ENCODE measurements at places on chromosomes 3 and 15.

DNA sequence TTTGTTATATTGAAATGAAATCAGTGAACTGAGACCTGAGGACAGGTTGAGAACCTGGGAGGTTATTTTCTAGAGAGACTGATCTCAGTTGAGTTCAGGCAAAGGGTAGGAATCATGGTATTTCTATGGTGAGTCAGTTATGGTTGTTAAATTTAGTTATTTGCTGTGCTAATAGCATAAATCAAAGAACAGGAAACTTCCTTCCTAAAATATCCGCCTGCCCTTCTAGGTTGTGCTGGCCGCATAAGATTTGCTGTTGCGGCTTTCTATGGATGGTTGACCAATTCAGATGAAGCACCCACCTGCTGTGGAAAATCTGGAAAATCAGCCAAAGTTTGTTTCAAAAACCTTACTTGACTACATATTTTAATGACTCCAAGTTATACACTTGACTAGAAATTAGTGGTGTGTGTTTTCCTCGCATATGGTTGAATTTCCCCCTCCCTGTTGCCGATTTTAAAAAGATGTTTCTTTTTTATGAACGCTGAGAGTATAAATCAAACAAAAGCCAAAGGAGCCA lies 52.6 kb downstream of the PLCL2 start:
- no peak for DNase-seq

GRCh38 chr3:130688015-130688688 lies 58.5 kb downstream of the PIK3R4 start:
- no peak for DNase-seq

- DNase-seq = no peak
Measured at GRCh38 chr15:74032606-74033561, 38.4 kb downstream of the PML start.

DNA sequence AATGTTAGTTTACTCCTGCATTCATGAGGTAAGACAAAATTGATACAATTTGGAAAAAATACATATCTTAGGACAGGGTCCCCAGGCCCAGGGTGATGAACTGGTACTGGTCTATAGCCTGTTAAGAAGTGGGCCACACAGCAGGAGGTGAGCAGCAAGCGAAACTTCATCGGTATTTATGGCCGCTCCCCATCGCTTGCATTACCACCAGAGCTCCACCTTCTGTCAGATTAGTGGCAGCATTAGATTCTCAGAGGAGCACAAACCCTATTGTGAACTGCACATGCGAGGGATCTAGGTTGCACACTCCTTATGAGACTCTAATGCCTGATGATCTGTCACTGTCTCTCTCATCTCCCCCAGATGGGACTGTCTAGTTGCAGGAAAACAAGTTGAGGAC lies 880.6 kb downstream of the MCTP2 start:
- DNase-seq = no peak

DNA sequence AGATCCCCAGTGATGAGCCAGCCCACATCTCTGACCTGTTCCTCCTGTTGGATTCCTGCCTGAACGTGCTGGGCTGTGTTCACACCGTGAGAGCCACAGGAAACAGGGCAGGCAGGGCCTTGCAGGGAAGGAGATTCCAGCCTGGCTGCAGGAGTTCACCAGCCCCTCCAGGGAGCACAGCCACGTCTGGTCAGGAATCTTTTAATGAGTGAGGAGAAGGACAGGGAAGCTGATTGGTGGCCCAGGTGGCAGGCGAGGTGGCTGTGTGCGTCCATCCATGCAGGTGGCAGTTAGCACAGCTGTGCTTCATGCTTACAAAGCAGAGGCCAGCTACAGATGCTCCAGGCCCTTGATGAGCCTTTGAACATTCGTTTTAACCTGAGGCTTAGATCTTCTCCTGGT lies 10.5 kb downstream of the LRRK1 start:
- DNase-seq = no peak

- no peak for DNase-seq
Measured at GRCh38 chr3:196454935-196455334, 22.7 kb upstream of the UBXN7 start.

GRCh38 chr3:138443091-138443490 lies 8.7 kb downstream of the ESYT3 start:
- no peak for DNase-seq

- DNase-seq = no peak
Measured at GRCh38 chr15:85984241-85984640, 95.4 kb upstream of the AGBL1 start.

- no peak for DNase-seq
Measured at GRCh38 chr15:67024998-67025368, 40.4 kb upstream of the SMAD3 start.

GRCh38 chr3:36696799-36697198 lies 67.6 kb downstream of the DCLK3 start:
- DNase-seq = no peak

DNA sequence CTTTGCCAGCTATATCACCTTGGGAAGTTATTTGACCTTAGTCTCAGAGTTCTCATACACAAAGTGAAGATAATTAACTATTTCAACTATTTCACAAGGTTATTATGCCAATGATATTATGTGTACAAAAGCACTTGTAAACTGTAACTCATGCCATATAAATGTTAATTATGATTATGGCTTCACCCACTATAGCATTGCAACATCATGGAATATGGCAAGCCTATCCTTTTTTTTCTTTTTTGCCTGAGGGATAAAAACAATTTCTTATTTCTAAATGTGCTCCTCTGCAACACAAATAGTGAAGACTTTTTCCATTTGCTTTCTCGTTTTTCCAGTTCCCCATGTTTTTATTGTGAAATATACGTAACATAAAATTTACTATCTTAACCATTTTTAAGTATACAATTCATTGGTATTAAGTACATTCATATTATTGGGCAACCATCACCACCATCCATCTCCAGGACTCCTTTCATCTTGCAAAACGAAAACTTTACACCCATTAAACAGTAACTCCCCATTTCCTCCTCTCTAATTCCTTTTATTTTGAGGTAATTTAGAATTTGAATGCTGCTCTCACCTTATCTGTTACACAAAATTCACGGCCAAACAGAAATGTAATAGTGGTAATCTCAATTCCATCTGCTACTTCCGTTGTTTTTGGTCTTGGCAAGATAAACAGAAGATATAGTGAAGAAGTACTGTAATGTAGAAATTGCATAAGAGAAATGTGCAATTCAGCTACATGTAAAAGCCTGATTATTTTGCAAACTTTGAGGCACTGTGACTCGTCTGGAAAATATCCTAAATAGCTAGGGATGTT lies 46.3 kb downstream of the NANOGP8 start:
- DNase-seq = peak; percentile 71

- DNase-seq = no peak
Measured at GRCh38 chr15:72766780-72767179, 16.8 kb downstream of the ADPGK start.

DNA sequence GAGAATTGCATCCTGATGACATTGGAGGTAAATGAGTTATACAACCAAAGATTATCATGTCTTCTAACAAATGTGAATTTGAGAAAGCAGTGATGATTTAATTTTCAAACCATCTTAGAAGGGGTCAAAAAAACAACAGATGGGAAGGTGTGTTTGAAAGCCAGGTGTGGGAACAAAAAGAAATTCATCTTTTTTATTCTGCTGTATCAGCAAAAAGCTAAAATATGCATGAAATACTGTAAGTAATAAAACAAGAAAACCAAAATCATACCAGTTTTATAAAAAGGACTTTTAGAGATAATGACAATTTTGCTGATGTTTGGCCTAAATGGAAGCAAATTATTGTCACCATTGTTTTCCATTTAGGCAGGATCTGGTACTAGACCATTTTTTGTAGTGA lies 145.5 kb downstream of the FBN1 start:
- DNase-seq = no peak

DNA sequence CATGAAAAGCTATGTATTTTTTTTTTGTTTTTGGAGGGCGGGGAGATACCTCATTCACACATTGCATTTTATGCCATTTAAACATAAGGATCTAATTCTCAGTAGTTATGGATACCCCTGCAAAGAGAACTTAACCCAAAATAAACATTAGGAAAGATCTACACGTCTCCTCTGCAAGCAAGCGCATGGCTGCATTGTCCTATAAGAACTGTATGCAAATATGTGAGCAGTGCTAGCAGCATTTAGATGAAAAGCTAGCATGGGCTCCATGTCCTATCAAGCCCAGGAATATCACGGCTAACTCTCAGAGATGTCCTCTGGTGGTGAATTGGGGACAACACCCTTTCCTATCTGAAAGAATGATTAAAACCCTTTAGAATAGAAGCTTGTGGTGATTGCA lies 292.8 kb downstream of the MEX3B start:
- peak; percentile 62 for DNase-seq

DNA sequence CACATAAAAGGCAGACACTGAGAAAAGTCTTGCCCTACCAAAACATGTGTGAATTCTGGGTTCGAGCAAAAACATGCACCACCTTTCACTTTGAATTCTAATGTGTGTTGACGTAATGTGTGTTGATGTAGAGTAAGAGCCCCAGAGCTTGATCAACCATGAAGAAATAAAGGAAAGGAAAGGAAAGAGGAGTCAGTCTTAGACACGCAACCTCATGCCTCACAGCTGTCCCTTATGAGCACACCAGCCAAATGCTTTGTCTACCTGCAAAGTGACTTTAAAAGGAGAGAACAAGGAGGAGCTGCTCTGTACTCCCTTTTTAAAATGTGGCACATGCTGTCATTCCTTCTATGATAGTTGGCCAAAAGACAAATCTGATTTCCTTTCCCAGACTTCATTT lies 80.8 kb downstream of the RFTN1 start:
- DNase-seq = no peak

GRCh38 chr3:23438657-23439056 lies 235.5 kb downstream of the UBE2E2 start:
- DNase-seq = no peak

GRCh38 chr3:149955449-149955848 lies 15.2 kb downstream of the PFN2 start:
- no peak for DNase-seq

DNA sequence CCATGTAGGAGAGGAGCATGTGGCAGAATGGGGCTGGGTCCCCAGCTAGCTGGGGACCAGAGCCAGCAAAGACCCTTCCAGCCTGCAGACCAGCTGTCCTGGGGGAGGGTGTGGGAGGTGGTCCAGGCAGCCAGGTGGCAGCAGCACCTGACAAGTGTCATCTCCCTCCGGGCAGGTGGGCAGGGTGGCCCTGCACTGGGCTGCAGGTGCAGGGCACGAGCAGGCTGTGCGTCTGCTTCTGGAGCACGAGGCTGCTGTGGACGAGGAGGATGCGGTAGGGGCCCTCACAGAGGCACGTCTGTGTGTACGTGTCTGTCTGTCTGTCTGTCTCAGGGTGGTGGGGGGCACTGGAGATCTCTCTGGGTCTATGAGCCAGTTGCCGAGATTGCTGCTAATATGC lies 5.5 kb downstream of the ANKDD1A start:
- no peak for DNase-seq

GRCh38 chr3:65836047-65836446 lies 202.7 kb downstream of the MAGI1 start:
- DNase-seq = peak; percentile 44

DNA sequence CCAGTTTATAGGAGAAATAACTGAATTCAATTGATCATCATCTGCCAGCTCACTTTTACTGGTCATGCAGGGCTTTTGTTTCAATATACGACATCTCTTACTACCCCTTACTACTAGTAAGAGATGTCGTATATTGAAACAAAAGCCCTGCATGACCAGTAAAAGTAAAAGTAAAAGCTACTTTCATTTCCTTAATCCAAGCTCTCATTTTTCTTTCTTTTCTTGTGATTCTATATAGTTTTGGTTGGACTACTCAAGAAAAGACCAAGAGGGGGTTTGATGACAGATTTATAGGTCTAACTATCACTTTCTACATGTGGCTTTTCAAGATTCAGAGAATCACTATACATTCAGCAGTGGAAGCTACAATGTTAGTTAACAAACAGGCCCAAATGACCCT lies 1237.3 kb downstream of the ROBO2 start:
- no peak for DNase-seq

DNA sequence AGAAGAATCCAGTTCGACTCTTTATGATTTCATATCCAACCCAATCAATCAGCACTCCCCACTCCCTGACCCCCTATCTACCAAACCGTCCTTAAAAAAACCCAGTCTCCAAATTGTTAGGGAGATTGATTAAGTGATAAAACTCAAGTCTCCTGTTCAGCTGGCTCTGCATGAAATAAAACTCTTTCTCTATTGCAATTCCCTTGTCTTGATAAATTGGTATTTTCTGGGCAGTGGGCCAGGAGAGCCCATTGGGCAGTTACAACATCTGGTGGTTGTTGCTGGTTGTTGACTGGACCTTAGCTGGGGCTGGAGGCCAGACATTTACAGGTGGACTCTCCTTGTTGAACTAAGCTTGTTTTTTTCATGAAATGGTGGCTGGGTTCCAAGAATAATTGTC lies 642.3 kb downstream of the ROBO2 start:
- DNase-seq = no peak

DNA sequence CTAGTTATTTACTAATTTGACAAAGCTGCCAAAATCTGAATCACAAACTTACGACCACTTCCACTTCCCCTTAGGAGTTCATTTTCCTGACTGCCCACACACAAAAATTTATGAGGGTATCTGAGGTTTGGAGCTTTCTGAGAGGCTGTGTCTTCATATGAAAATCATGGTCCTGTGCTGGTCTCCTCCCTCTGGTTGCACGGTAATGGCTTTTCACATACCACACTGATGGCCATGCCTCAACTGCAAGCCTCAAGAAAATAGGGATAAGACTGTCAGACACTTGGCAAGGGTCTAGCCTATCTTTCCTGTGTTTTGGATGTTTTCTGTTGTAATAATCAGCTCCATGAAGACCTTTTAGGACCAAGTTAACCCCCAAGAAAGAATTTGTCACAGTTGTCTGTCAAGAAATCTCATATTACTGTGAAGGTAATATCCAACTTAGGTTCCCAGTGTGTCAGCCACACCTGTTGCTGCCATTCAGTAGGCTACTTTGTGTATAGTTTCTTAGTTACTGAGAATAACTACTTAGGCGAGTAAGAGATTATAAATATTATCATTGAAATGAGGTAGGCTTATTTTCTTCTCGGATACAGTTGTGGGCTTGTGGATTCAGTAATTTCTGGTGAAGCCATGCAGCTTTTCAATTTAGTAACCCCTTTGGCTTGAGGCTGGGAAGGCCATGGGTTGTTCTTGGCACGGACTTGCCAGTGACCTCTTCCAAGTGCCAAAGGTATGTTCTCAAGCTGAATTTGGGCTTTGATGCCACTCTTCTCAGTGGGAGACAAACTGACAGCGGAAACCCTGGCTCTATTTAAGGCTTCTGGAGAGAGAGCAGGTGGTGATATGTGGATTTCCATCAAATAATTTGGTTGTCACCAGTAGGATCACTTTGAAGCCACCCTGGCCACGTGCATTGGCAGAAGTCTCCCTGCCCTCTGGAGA lies 101.1 kb downstream of the RYR3 start:
- DNase-seq = no peak

GRCh38 chr15:71139241-71139640 lies 24.0 kb downstream of the THSD4 start:
- DNase-seq = no peak

DNA sequence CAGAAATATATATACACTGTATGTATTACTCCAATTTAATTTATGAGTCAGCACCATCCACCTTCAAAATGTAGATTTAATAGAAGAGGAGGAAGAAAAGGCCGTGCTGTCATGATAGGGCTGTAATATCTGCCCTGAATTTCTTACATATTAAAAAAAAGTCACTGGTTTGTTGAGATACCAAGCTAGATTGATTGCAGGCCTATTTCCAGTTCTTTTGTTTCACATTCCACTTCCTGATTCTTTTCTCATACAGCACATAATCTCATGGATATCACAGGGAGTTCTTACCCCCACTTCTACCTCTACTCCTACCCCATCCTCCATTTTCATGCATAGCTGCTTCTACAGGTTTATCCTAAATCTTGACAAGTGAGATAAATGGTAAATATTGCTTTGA lies 290.3 kb downstream of the ZBTB20 start:
- no peak for DNase-seq
